NCI-H2107 (cell line): ENCODE measurements at places on chromosomes 5 and 9.

GRCh38 chr9:14932231-14932630 lies 22.0 kb upstream of the FREM1 start:
- no peak for DNase-seq

- DNase-seq = no peak
Measured at GRCh38 chr5:128228521-128228920, 145.0 kb downstream of the SLC12A2 start.

DNA sequence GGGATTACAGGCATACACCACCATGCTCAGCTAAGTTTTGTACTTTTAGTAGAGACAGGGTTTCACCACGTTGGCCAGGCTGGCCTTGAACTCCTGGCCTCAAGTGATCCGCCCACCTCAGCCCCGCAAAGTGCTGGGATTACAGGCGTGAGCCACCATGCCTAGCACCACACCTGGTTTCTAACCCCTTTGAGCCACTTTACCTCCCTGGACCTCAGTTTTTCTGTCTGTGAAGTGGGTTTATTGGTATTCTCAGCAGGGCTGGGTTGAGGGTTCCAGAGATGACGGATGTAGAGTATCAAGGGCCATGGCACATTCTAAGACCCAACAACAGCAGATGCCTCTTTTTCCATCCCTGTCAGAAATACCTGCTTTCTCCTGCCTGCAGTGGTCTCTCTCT lies 38.6 kb downstream of the AMBP start:
- DNase-seq = no peak

- DNase-seq = no peak
Measured at GRCh38 chr5:125142458-125142857, 396.0 kb upstream of the ZNF608 start.

- DNase-seq = peak; percentile 66
Measured at GRCh38 chr5:141747152-141748141, 65.4 kb upstream of the ARAP3 start.

- no peak for DNase-seq
Measured at GRCh38 chr9:129624947-129625346, 1.0 kb upstream of the NTMT1 start.

DNA sequence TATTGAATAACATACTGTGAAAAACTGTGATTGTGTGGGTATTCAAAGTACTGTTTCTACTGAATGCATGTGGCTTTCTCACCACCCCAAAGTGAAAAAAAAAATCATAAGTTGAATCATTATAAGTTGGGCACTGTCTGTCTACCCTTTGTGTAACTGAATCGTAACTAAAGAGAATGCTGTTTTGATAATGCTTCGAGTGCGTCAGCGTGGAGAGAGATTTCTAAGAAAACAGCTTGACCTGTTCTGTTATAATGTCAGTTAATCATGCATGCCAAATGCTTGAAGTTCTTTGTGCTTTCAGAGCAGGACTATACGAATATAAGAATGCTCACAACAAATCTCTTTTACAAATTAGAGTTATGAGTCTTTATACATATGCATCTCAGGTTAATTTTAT lies 148.8 kb upstream of the SGCD start:
- DNase-seq = no peak

DNA sequence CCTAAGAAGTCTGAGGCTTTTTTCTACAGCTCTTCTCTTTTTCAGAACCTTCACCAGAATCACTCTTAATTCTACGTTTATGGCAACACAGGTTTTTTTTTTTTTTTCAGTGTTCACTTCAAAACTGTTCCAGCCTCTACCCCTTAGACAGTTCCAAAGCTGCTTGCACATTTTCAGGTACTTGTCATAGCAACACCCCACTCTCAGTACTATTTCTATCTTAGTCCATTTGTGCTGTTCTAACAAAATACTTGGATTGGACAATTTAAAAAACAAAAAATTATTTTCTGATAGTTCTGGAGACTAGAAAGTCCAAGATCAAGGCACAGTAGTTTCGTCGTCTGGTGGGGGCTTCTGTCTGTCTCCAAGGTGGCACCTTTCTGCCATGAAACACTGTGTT lies 340.9 kb upstream of the RPS23 start:
- DNase-seq = no peak

- no peak for DNase-seq
Measured at GRCh38 chr9:121786998-121787422, 135.6 kb downstream of the DAB2IP start.
